NCI-H1417 treated with DMSO at 0.1 percent for 48 hours (cell line): ENCODE measurements at places on chromosomes 16 and 17.

GRCh38 chr16:2751577-2752034 lies 832 bp upstream of the SRRM2 start:
- DNase-seq = no peak

DNA sequence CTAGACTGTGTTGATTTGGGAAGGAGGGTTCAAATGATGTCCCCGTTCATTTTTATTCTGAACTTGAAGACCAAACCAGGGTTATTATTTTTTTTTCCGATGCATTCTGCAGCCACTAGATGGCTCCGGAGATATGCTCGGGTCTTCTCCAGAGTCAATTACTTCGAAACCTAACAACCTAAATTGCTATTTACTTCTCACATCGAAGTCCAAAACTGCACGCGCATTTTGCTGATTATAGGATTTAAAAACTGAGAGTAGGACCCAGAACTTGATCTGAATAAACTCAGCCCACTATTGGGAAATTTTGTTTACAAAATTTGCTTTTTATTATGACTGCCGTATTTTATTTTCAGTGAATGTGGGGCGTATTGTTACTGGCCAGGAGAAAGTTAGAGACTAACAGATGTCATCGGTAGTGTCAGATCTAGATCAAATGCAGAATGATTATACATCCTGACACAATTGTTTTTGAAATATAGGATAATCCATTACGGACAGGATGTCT lies 263.8 kb downstream of the HS3ST3A1 start:
- no peak for DNase-seq

DNA sequence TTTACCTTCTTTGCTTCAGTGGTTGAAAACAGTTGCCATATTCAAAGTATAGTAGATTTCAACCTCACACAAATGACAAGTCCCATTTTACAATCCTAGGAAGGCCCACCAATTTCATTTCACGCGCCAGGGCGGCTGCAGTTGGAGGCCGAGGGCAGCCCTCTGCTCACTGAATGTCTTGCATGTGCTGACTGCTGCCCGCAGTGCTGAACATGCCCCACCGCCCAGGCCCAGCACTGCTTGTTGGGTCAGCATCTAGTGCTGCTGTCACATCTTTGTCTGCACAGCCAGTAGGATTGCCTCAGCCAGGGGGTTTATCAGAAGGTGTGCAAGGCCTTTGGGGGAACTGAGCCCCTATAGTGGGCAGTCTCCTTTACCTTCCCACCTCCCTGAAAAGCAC lies 11.5 kb downstream of the SMCR8 start:
- DNase-seq = no peak

DNA sequence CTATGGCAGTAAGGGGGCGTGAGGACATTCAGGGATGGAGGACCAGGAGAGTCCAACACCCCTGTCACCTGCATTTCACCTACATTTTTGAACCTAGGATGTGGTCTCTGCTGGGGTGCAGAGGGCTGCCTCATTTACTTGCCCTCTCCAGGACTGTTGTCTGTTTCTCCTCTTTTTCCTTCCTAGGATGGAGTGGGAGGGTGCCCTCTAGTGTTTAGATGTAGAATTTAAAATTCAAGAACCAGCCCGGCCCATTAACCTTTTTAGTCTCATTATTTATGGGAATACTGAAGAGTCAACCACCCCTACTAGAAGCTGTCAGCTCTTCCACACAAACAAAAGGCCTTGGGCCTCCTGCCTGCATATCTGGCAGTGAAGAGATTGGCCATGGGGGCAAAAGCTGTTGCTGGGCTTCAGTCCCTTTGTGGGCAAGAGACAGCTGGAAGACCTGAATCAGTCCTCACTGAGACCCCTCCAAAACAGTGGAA lies 2.5 kb upstream of the STARD3 start:
- DNase-seq = no peak

DNA sequence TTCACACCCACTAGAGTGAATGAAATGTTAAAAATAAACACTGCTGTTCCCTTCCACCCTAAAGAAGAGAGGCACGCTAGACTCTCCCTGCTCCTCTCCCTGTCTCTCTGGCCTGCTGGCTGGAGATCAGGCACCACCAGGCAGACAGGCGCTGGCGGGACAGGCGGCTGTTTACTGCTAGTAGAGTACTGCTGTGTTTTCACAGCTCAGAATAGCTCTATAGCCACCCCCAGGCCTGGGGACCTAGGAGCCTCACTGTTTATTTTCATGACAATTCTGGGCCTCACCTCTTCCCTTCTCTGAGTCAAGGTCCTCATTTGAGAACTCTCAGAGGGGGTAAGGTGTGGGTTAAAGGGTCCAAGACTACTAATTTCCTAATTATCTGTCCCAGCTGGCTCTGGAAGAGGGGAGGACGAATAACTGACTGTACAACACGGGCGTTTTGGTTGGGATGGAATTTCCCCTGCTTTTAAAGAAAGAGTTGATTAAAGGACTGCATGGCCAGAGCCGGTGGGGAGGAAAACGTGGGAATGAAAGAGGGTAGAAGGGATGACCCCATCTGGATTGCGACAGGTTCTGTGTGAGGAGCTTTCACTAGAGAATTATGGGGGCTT lies 9.0 kb upstream of the G6PC1 start:
- no peak for DNase-seq

DNA sequence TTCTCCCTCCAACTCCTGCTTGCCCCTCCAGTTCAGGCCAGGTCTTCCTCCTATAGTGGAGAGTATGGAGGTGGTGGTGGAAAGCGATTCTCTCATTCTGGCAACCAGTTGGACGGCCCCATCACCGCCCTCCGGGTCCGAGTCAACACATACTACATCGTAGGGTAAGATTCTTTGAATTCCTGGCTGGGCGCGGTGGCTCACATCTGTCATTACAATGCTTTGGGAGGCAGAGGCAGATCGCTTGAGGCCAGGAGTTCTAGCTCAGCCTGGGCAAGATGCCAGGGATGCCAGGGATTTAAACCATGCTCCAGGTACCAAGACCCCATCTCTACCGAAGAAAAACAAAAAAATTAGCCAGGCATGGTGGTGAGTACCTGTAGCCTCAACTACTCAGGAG lies 1.4 kb downstream of the ZG16 start:
- DNase-seq = no peak

- DNase-seq = no peak
These were observed 4.7 kb downstream of the DNAH17 start for GRCh38 chr17:78572239-78573205.

- no peak for DNase-seq
These were observed 1.8 kb upstream of the EXOSC6 start for GRCh38 chr16:70253291-70254106.

GRCh38 chr16:49491106-49491670 lies 117.6 kb downstream of the C16orf78 start:
- DNase-seq = no peak

GRCh38 chr16:64455275-64455674 lies 666.6 kb downstream of the CDH11 start:
- no peak for DNase-seq

DNA sequence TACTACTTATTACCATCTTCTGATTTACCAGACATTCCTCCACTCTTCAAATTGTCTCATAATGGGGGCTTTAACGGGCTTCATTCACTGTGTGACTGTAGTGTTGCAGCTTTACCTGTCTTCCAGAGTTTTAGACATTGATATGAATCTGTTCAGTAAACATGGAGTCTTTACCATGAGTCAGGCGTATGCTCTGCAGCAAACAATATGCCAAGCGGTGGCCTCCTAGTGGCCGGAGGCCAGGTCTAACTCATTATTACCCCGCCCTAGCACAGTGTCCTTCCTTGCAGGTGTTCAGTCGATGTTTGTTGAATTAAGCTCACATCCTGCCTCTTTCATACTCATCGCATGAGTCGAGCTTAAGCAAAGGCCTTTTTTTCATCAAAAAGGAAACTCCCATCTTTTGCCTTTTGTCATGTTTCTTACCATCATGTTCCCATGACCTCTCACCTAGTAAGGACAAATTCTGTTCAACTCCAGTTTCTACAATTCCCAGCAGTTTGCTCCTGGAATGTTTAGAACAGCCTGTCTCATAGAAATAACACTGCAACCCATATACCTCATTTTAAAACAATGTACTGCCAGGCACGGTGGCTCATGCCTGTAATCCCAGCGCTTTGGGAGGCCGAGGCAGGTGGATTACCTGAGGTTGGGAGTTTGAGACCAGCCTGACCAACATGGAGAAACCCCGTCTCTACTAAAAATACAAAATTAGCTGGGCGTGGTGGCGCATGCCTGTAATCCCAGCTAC lies 39.4 kb downstream of the TUBD1 start:
- no peak for DNase-seq

DNA sequence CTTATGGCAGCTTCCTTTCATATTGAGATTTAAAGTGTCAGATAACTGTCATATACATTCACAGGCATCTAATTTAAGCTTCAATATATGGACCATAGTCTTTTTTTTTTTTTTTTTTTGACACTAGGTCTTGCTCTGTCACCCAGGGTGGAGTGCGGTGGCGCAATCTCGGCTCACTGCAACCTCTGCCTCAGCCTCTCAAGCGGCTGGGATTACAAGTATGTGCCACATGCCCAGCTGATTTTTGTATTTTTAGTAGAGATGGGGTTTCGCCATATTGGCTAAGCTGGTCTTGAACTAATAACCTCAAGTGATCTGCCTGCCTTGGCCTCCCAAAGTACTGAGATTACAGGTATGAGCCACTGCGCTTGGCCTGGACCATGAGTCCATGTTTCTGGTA lies 13.6 kb downstream of the CEP95 start:
- no peak for DNase-seq
